ENCODE measurements at places on chromosomes 3 and 15.

DNA sequence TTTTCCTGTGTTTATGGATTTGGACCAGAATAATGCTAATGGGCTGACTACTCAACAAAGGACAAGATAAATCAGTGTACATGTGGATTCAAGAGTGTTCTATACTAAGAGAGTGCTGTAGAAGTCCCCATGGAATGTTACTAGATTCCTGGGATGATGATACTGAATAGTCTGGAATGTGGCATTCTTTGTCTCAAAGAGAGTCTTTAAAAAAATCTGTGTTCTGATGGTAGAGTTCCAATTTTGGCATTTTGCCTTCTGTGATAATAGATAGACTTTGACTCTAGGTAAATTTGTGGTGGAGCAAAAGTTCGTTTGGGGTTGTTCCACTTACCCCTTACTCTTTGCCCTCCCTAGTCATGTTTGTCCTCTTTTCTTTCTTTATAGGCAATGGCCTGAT is 43.7 kb downstream of the NMD3 start:
- no peak for DNase-seq

- DNase-seq, result peak; percentile 42
Observed at GRCh38 chr3:116440196-116440595, 5.1 kb downstream of the LSAMP start.

GRCh38 chr3:72625602-72626337 is 222.5 kb downstream of the SHQ1 start:
- DNase-seq, result no peak

- no peak for DNase-seq
Observed at GRCh38 chr3:174153871-174154270, 705.3 kb upstream of the NAALADL2 start.

DNA sequence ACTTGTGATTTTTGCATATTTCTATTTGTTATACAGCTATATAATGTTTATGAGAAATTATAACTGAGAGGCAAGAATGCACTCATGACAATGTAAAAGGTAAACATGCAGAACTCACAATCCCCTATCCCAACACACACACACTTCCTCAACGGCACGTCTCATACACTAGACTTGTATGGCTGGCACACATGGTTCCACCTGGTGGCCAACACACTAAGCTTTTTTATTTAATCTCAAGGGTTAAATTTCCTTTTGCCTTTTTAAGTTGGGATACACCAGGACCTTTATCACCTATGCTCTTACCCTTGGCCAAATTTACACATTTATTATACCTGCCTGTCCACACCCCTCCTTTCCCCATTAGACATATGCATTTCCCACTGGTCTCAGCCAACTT is 88.6 kb upstream of the PSMD6 start:
- no peak for DNase-seq

DNA sequence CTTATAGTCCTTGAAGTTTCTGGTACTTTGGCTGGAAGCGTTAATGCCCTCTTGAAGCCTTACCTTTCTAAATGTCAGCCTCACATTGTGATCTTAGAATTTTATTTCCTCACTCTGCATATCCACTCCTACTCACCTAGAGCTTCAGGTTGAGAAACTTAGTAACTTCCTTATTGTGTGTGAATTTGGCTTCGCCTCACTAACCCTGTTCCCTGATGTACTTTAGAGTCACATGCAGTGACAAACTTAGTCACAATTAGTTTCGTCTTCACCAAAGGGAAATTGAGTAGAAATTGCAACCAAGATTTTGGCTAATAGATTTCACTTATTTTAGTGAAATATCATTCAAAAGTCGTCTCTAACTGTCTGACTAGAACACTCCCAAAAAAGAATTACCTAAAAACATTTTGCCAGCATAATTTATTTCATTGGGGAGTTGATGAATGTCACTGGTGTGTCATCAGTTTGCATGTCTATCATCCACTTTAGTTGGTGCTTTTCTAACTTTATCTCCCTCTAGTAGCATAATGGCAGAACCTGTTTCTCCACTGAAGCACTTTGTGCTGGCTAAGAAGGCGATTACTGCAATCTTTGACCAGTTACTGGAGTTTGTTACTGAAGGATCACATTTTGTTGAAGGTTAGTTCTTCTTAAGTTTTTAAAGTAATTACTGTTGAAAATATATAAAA is 960 bp downstream of the MFN1 start:
- no peak for DNase-seq

GRCh38 chr3:190076601-190077394 is 43.9 kb downstream of the P3H2 start:
- DNase-seq, result peak; percentile 86

- no peak for DNase-seq
Observed at GRCh38 chr15:89531796-89532537, 35.6 kb upstream of the RHCG start.

DNA sequence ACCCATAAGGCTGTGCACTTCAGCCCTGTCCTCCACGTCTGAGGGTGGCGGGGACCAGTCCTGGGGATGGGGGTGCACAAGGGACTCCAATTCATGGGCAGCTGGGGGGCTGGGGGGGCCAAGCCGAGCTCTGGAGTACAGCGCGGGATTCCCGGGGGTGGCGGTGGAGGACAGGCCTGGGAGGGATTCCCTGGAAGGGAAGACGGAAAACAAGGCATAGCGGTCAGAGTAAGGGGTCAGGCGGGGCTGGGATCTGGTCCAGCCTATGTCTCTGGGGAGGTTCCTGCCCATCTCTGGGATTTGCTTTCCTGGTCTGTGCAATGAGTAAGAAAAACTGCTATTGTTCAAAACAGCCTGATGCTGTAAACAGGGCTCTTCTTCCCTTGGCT is 8.1 kb upstream of the IGDCC3 start:
- DNase-seq, result no peak

GRCh38 chr15:80123034-80123433 is 29.8 kb upstream of the FAH start:
- no peak for DNase-seq
